Hippocampal formation (tissue), 2 donors: ENCODE measurements at places on chromosomes 6 and 20.

GRCh38 chr20:1315804-1316203 lies 13.1 kb downstream of the SDCBP2 start:
- no peak for DNase-seq

DNA sequence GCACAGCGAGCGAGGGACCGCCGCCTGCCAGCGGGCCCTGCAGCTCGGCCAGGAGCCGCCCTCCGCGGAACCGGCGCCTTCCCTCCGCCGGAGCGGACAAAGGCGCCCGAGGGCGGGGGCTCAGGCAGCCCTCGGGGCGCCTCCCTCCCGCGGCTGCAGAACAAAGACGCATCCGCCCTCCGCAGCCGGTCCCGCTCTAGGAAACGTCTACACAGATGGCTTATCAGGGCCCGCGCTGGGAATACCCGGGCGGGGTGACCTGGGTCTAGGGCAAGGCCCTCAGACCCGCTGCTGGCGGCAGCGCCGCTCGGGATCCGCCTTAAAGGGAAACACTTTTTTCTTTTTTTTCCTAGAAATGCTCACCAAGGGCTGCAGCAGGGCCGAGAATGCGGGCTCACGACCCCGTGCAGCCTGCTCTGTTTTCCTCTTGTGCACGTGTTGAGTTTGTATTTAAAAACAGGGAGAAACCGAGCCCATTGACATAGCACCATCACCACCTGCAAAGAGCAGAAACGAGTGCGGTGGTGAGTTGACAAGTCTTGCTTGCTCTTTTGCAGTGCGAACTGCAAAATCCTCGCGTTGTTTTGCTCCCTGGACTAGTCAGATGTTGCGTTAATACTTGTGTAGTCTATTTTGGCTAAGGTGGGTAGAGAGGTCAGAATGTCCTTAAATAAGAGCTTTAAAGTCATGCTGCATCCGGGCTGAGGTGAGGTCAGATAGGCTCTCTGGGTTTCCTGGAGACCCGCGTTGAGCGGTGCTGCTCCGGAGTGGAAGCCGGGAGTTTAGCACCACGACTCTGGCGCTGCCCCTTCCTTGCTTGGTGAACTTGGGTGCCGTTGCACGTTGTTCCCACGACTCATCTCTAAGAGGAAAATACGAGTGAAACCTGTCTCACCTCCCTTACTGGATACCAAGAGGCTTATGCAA lies 1.1 kb upstream of the RPS6KA2 start:
- DNase-seq: peak; percentile 79

GRCh38 chr20:13493143-13493542 lies 145.6 kb downstream of the TASP1 start:
- DNase-seq: no peak

GRCh38 chr20:33299111-33299603 lies 16.1 kb downstream of the BPIFB1 start:
- peak; percentile 28 for DNase-seq

DNA sequence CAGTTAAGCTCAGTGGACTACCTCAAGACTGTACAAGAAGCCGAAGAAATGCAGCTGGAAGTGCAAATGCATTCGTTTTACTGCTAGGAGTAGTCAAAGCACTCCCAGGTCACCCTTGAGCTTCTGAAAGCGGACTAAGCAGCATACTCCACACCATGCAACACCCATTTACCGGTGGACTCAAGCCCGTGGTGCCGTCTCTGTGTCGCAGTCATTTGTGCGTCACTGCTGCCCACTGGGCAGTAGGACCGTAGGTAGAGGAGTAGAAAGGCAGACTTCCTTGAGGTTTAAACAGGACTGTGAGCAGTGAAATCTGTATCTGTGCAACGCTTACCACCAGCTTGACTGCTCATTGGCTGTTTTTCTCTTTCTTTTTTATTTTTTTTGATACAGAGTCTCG lies 89.0 kb upstream of the FAM8A1 start:
- DNase-seq: no peak

DNA sequence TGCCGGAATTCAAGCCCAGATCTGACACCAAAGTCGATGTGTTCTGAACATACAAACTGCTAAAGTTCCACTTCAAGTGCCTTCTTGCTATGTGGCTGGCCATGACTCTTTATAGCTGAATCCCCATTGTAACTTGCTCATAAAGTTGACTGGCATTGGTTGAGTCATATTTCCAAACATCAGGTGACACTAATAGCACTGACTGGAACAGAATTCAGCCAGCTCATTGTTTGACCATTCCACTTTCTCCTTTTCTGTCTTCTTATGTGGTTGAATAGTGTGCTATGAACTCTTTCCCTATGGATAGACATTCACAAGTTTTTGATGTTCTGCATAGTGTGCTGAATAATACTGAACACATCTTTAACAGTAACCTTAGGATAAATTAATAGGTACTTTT lies 266.2 kb upstream of the ZFP64 start:
- no peak for DNase-seq

DNA sequence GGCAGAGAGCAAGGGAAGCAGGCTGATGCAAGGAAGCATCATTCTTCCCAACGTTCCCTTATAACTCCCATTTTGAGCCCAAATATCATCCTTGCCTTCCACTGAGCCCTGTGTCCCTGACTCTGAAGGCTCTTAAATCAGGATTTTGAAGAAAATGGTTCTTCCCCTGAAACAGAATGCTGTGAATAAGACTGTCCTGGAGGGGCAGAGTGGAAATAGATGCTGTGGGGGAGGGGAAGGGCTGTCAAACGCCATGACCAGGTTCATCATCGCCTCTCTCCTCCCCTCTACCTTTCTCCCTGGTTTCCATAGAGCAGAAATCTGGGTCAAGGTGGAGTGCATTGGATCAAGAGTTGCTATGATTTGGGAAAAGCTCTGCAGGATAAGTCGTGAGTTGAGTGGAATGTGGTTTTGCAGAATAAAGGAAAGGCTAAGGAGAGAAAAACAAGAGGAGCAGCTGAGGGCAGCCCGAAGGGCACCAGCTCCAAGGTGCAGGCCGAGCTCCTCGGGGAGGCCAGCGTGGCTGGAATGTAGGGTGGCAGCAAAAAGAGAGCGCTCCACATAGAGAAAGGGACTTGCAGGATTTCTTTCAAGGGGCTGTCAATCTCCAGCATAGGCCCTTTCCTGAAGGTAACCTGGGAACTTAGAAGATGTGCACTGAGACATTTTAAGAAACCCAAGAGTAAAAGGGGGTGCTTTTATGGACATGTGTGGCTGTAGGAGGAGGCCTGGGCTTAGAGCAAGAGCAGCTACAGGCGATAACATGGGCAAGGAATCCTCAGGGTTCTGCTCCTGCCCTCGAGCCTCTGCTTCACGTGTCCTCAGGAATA lies 120.8 kb upstream of the CDYL start:
- no peak for DNase-seq

DNA sequence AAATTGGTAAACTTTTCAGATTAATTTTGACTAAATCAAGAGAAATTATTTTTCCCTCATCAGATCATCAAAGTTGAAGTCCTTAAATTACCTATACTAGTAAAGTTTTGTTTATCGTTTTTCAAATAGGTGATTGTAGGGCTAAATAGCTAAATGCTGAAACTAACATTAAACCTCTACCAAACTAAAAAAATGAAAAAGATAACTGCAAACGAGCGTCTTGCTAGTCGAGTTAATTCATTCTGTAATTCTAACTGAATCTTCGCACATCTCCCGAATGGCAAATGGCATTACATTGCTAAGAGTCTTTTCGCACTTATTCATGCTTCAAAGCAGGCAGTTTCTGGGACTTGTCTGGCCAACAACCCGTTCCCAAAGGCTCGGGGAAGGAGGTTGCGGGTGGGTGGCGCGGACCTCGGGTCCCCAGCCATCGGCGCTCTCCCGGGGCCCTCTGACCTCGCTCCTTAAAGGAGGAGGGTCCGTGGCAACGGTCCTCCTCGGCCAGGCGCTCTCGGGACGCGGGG lies 43.8 kb downstream of the POPDC3 start:
- peak; percentile 3 for DNase-seq

- no peak for DNase-seq
Measured at GRCh38 chr20:59001449-59002171, 5.4 kb downstream of the CTSZ start.

DNA sequence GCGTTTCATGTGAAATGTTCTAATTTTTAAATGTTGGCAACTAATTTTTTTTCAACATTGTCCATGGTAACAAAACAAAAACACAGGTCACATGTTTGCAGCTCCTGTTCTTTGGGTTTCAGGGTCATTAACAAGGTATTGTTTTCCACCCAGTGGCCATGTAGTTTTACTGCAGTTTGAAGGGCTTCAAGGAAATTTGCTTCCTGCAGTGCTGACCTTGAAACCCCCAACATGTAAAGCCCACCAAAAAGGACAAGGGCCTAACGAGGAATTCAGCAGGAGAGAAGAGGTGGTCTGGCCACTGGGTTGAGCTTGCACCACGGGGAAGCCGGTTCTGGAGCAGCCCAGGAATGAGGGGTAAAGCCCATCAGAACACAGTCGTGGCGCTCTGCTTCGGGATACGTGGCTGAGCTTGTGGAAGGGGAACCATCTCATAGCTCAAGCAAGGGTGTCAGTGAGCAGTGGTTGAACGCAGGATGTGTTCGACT lies 13.9 kb upstream of the KLHL31 start:
- DNase-seq: no peak

DNA sequence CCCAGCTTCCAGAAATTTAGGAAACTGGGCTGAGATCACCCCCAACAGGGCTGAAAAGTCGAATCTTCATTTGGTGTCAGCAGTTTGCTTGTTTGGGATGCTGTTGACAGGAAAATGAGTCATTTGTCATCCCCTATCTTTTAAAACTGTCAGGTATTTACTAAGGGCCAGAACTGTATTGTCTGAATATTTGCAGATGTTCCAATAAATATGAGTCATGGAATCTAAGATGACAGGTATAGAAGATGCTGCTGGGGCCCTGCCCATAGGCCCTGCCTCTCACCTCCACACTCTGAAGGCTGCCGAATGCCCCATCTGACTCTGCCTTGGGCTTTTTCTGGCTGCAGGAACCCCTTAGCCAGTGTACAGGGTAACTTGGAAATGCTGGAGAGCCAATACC lies 3.9 kb downstream of the ETV7 start:
- no peak for DNase-seq

DNA sequence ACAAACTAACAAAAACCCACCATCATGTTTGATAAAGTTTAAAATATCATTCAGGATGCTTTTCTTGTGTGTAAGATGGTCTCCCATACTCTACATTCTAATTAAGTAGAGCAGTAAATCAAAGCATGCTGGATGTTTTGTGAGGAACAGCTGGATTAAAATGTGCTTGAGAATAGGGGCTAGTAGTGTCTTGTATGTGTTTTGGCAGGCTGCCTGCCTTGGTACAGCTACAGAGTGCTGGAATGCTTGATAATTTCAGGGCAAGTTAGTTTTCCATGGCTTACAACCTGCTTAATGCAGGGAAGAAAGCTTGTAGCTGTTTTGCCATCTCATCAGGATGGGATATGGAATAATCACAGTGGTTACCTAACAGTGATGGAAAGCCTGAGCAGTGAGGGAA lies 636.6 kb upstream of the MMS22L start:
- no peak for DNase-seq

- DNase-seq: no peak
Measured at GRCh38 chr20:62508641-62509051, 32.9 kb upstream of the GATA5 start.

GRCh38 chr6:156999762-157000161 lies 222.6 kb downstream of the ARID1B start:
- no peak for DNase-seq

DNA sequence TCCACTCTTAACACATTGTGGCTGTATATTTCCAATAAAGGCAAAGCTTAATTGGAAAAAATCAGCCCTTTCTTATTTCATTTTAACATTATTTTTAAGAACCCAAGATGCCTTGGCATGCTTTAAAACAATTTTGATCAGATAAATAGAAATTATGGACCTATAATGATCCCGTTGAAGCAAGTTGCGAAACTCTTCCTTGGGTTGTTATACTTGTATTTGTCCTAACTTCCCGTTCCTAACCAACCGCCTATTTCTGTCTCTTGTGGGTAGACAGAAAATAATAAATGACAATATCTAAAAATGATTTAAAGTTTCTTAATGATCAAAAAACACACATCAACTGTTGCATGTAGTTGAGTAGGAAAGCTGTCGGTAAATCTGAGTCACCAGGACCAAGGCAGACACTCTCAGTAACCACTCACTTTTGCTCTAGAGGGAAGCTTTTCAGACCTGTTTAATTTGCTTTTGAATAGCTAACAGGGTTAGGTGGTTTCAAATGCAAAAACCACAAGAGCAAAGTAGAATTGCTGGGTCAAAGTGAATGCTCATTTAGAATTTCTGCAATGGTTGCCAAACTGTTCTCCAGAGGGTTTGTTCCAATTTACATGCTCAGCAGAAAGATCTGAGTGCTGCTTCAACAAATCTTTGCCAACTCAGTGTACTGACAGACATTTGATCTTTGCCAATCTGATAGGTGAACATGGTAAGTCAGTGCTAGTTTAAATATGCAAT lies 34.2 kb upstream of the KCNK5 start:
- DNase-seq: no peak

GRCh38 chr6:51273228-51273961 lies 454.7 kb downstream of the TFAP2B start:
- peak; percentile 18 for DNase-seq

- no peak for DNase-seq
Measured at GRCh38 chr6:112113918-112114317, 26.5 kb downstream of the FAM229B start.

GRCh38 chr6:113847447-113847846 lies 9.7 kb upstream of the MARCKS start:
- no peak for DNase-seq

DNA sequence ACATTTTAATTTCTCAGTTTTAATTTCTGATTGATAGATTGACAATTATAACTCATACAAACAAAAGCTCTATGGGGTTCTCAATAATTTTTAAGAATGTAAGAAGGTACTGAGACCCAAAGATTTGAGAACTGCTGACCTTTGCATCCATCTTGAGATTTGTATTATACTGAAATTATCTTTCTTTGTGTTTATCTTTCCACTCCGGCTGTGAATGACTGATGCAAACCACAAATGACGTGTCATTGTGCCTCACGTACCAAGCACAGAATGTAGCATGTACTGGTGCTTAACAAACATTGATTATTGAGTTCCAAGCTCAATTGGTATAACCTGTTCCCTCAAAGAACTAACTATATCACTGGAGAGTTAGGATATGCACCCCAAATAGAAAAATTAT lies 152.1 kb upstream of the SMLR1 start:
- no peak for DNase-seq

DNA sequence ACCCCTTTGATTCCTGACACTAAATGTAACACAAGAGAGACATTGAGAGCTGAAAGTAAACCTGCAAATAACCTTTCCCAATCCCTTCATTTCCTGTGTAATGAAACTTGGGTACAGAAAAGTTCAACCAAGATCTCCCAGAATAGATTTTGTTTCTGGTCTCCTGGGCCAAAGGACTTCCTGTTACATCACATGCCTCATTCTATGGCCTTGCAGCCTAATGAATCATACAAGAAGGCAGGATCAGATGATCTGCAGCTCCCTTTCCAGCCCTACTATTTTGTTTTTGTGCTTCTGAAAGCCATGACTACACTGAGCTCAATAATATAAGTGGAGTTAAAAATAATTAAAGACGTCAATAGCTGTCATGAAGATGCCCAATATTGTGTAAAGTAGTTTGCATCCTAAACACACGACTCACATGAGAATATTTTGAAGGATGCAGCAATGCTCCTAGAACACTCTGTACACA lies 73.4 kb upstream of the NOX3 start:
- no peak for DNase-seq
